ENCODE measurements at places on chromosomes 1 and 21.

- no peak for DNase-seq
Observed at GRCh38 chr1:21337454-21337927, 47.2 kb upstream of the ECE1 start.

GRCh38 chr1:238772322-238772721 is 614.0 kb upstream of the CHRM3 start:
- no peak for DNase-seq

DNA sequence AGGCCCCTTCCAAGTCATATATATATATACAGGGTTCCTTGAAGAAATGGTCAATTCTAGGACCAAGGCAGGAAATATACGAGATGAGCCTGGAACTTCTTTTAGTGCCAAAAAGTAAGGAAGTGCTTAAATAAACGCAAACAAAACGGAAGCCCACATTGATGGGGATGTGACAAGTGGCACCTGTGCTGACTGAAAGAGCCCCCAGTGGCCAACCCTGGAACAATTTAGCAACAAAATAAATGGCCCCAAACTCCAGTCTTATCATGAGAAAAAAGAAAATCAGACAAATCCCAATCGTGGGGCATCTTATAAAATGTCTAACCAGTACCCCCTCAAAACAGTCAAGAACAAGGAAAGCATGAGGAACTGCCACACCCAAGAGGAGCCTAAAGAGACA is 17.7 kb downstream of the PLA2G5 start:
- no peak for DNase-seq

- no peak for DNase-seq
Observed at GRCh38 chr1:231507476-231508355, 20.8 kb upstream of the TSNAX start.

- no peak for DNase-seq
Observed at GRCh38 chr1:168732736-168733135, 3.7 kb upstream of the DPT start.

- DNase-seq = no peak
Observed at GRCh38 chr1:187306710-187307415, 478.1 kb downstream of the PLA2G4A start.

- DNase-seq = no peak
Observed at GRCh38 chr1:184499616-184500015, 112.8 kb downstream of the C1orf21 start.

GRCh38 chr1:42288311-42288985 is 46.6 kb downstream of the FOXJ3 start:
- DNase-seq = no peak

GRCh38 chr1:231557898-231558707 is 29.6 kb downstream of the TSNAX start:
- no peak for DNase-seq

All from hindlimb muscle (tissue), 1 donor.